IPS DF 19.7 (cell line): ENCODE measurements at places on chromosomes 2 and 18.

- no peak for DNase-seq
Measured at GRCh38 chr2:55914786-55915185, 8.8 kb downstream of the EFEMP1 start.

DNA sequence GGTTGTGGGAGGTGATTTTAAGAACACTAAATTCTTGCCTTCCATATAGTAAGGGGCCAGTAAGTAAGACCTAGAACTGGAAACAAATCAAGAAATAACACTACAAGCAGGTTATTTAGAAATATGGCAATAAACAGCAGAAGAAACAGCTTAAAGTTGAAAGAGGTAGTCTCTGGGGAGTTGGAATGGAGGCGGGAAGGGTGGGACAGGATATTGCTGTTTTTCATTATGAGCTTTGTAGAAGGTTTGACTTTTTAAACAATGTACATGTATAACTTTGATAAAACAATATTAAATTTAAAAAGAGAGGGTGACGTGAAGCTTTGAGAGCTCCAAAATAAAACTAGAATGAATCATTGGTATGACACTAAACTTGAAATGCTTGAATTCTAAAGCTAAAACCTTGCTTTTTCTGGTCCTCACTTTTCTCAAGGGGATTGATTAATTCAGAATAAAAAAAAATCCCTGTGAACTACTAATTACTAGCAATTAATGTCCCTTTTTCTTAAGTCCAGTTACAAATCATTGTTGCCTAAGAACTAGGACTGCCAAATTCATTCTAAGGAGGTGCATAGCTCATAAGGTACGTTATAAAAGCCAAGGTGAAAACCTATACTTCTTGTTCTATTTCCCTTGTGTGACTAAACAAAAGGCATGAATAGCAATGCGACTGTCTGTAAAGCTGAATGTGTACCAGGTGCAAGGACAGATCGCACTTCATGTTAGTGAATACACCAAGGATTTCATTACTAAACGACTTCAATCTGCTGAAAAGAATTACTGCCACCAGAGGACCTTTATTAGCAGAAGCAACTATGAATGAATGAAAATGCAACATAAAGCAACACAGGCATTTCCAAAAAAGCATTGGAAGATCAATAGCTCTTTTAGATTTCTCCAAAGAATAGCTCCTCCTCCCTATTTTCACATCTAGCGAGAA, 177.5 kb downstream of the RBM43 start:
- no peak for DNase-seq

DNA sequence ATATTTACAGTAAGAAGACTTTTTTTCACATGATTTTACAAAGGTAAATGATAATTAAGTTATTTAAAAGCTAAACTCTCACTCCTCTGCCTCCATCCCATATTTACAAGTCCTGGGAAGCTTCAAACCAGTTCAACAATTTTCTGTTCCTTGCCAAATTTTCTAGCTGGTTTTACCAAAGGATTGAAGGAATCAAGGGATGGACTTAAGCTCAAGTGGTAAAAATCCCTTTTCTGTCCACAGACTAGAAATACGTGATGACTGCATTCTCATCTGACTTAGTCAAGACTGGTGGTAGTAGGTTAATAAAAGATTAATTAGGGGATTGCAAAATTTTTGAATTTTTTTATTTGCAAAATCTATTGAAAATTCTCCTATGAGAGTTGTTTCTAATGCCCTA, 297.3 kb downstream of the MTX2 start:
- no peak for DNase-seq

DNA sequence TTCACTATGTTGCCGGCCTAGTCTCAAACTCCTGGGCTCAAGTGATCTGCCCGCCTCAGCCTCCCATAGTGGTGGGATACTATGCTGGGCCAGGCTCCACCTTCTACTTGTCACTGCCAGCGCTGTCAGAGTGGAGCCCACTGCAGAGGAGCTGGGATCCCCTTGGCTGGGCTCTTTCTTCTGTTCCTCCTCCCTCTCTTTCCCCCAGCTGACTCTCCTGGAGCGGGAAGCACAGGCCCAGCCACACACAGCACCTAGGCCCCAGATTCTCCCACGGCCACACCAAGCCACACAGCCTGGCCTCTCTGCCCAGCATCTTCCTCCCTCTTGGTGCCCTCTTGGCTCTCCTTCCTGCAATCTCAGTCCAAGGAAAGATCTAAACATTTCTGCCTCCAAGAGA, 3.7 kb upstream of the GAREM2 start:
- no peak for DNase-seq

- DNase-seq: no peak
Measured at GRCh38 chr2:234394450-234394849, 102.4 kb downstream of the ARL4C start.

DNA sequence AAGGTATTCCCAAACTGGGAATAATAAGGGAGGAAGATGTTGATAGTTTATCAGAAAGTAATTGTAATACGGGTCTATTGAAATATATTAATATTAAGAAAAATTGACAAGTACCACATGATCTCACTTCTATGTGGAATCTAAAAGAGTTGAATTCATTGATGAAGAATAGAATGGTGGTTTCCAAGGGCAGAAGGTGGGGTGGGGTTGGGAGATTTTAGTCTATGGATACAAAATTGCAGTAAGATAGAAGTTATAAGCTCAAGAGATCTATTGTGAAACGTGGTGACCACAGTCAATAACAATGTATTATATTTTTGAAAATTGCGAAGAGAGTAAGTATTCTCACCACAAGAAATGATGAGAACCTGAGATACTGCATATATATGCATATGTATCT, 38.9 kb downstream of the COL3A1 start:
- no peak for DNase-seq

- DNase-seq: no peak
Measured at GRCh38 chr2:235908826-235909225, 259.4 kb downstream of the GBX2 start.

DNA sequence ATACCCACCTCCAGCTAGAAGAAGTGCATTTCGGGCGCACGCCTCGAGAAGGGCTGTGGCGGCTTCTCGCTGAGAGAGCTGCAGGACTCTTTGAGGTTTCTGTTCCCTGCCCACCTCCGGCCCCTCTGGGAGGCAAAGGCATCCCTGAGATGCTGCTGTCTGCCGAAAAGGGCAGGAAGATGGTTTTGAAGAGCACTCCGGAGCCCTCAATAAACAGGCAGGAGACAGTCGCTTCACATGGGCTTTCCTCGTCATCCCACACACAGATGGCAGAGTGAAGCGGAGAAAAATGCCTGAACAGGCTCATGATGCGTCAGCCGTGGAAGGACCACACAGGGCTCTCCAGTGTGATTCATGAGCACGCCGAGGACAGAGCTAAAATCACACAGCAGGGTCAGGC, 25.4 kb upstream of the GLI2 start:
- DNase-seq: no peak

- DNase-seq: no peak
Measured at GRCh38 chr2:117432746-117433145, 381.7 kb upstream of the DDX18 start.

GRCh38 chr2:113711851-113712250, 44.6 kb downstream of the SLC35F5 start:
- no peak for DNase-seq

GRCh38 chr2:151120011-151120410, 141.7 kb downstream of the RBM43 start:
- DNase-seq: no peak

DNA sequence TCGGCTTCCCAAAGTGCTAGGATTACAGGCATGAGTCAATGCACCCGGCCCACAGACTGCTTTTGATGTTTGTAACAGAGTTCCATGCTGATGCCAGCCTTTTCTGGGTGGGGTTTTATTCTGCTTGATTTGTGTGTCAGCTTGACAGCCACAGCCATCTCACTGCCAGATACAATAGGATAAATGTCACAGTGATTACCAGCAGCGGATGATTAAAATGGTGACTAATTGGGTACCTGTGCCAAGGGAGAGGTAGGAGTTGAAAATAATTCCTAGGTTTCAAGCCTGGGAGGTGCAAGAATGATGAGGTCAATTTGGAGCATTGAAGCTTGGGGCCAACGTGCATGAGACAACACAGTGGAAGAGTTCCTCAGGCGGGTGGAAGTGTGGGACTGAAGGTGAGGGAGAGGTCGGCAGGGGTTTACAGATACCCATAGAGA, 39.4 kb downstream of the SH2D6 start:
- DNase-seq: no peak

DNA sequence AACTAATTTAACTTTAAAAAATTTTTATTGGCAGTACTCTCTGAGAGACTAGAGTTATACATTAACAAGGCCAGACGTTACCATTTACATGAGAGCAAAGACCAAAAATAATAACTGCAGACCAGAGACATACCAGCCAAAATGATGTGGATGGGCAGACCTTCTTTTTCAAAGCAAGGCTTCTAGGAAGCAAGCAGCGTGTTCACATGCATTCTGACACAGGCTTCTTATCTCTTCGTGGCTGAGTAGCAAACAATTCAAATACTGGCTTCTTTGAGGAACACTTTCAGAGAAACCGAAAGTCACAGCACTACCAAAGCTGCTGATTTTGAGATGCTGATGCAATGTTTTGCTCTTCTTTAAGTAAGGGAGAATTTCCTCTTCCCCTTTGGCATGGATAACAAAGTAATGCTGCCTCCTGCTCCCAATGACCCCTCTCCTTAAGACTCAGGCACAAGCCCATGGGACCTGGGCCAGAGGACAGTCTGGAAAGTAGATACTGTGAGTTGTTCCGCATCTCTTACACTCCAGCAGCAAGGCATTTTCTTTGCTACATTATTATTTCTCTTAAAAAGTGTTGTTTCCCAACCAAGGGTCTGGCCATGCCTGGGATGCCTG, 181.9 kb downstream of the MREG start:
- DNase-seq: no peak

DNA sequence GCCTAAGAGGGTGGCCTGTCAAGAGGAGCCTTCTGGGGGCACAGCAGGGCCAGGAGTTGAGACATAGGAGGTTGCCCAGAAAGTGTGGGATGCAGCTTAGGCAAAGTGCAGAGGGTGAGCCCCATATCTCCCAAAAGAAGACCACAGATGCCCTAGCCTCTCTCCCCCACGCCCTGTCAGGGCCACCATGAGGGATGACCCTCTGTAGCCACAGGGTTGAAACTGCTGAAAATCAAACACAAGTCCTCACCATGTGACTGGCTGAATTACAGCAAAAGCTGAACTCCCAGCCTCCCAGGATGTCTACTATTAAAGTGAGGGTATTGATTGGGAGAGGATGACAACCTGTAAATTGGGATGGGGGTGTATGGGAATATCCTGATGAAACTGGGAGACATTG, 37.4 kb upstream of the ARHGEF4 start:
- no peak for DNase-seq

DNA sequence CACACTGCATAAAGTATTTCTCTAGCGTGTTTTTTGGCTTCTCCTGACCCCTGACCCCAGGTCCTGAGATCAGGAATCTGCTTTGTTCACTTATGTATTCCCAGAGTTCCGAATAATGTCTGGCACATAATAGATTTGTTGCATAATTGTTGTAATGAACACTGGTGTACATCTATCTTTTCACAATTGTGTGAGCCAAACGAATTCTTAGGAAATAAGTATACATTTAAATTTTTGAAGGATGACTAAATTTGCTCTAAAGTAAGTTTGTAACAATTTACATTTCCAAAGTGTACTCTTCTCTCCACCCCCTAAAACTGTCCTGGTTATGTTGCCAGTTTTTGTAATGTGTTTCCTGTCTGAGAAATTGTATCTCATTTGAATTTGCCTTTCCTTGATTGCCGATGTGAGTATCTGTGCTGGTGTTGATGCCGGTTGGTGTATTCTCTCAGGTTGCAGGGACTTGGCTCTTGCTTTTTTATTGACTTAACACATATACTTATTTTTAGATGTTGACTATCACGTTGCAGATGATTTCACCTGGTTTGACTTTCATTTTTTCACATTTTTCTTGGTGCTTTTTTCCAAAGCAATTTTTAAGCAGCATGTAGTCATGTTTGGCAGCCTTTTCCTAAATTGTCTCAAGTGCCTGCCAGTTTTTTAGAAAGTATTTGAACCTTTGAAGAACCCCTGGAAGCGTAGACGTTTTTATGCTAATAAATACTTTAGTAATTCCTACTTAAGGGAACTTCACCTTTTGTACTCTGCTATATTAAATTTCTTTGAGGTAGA, 16.1 kb upstream of the FARP2 start:
- no peak for DNase-seq

GRCh38 chr2:170323743-170324142, 145.8 kb downstream of the MYO3B start:
- no peak for DNase-seq

DNA sequence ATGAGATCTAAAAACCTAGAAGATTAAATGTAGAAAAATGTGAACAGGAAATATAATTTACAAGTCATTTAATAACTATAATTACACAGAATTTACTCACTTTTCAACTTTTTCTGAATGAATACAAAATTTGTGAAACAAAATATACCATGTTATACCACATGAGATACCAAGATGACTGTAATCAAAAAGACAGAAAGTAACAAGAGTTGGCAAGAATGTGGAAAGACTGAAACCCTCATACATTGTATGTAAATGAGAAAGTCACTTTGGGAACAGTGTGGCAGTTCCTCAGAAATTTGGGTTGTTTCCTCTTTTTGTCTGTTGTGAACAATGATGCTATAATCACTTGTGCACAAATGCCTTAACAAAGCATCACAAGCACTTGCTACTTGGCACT, 145.4 kb upstream of the ZNF804A start:
- DNase-seq: no peak

DNA sequence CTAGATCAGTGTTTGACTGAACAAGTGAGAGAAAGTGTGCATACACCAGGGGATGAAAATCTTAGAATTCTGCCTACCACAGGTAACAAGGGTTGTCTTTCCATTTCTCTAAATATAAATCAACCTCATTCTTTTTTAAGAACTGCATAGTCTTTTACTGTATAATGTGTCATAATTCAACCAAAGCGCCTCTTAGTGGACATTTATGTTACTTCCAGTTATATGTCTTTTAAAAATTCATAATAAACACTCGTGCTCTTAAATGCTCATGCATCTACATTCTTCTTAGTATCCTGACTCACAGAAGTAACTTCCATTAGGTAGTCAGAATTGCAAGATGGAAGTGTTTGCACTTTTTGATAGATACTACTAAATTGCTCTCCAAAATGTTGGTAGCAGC, 76.2 kb downstream of the CHRNA1 start:
- DNase-seq: no peak

GRCh38 chr18:24985586-24985985, 366.4 kb downstream of the ZNF521 start:
- DNase-seq: no peak

DNA sequence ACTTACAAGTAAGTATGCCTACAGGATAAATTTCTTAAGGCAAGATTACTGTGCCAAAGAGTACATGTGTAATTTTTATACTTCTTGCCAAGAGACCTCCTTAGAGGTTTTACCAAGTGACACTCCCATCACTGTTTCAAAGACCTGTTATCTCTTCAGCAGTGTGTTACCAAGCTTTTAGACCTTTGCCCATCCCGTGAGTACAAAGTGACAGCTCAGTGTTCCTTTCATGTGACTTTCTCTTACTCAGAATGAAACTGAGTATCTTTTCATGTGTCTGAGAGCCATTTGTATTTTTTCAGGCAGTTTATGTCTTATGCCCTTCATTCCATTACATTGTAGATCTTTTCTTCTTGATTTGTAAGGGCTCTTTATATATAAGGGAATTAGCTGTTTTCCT, 287.5 kb upstream of the SALL3 start:
- no peak for DNase-seq

GRCh38 chr2:45836316-45836715, 184.8 kb downstream of the PRKCE start:
- DNase-seq: no peak

GRCh38 chr18:35573531-35573930, 8.0 kb upstream of the GALNT1 start:
- no peak for DNase-seq
